Lower leg skin (tissue), 4 donors: ENCODE measurements at places on chromosomes 6 and 20. TPM values are rescaled to one million over a fixed set of nuclear protein-coding genes. Genes with fewer than 3 reads are reported as not detected.

The NKX2-4 gene
- total RNA-seq: not detected

The NFATC2 gene
- total RNA-seq: 5.8 TPM

The PHACTR1 gene
- total RNA-seq: 3.3 TPM

The PAX1 gene
- 0.05 TPM for total RNA-seq

The GSTA4 gene
- 119 TPM for total RNA-seq

The DEFB124 gene
- not detected for total RNA-seq

The DDX27 gene
- 33.9 TPM for total RNA-seq

The UST gene
- 21.7 TPM for total RNA-seq
